ENCODE measurements at places on chromosomes 4 and X.

GRCh38 chr4:74294681-74295080, 13.6 kb upstream of the EPGN start:
- DNase-seq = no peak

- DNase-seq = no peak
Observed at GRCh38 chr4:118923891-118924290, 35.2 kb downstream of the SYNPO2 start.

DNA sequence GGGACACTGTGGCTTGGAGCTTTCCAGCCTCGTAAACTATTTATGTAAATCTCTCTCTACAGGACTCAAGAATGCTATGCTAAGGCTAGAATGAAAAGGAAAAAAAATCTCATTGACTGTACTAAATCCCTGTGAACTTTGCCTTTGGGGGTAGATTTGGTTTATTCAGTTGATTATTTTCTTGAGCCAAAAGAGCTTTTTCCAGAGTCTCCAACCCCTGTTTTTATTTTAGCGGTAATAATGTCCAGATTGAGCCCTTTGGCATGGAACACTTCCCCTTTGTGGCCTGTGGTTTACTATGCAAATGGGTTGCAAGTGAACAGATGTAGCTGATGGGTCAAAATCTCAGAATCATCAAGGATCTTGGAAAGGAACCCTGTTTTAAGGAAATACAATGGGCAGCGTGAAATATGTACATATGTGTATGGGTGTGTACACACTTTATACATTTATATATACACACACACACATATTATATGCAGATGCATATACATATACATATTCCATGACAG, 72.9 kb downstream of the FAM9B start:
- DNase-seq = no peak

DNA sequence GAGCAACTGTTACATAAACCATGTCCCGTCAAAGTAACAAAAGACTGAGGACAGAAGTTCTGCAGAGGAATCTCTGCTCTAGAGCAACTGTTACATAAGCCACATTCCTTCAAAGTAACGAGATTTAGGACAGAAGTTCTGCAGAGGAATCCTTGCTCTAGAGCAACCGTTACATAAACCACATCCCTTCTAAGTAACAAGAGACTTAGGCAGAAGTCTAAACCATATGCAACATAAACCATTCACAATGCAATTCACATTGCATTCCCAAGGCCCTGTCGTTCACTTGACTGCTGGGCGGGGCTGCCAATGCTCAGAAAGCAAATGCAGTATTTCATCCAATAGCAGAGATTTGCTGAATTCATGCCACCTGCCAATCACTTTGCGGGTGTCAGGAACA, 124.4 kb upstream of the PUDP start:
- no peak for DNase-seq

GRCh38 chrX:114162068-114162735, 421.7 kb upstream of the HTR2C start:
- no peak for DNase-seq

GRCh38 chr4:173166491-173166890, 2.1 kb upstream of the GALNT7 start:
- no peak for DNase-seq

DNA sequence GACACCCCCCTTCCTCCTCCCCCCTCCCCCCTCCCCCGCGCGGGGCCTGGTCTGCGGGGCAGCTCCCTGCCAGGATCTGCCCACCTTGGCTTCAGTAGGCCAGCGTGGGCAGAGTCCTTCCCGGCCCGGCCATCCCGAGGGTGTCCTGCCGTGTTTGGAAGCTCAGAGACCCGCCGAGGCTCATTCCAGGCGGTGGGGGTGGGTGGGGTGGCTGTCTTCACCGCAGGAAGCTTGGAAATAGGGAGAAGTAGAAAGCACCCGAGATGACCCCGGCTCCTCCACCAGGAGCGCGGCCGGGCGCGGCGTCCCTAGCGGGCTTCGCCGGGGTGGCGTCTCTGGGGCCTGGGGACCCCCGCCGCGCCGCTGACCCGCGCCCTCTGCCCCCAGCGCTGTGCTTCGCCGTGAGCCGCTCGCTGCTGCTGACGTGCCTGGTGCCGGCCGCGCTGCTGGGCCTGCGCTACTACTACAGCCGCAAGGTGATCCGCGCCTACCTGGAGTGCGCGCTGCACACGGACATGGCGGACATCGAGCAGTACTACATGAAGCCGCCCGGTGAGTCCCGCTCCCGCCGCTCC, 1.6 kb downstream of the NAT8L start:
- no peak for DNase-seq

DNA sequence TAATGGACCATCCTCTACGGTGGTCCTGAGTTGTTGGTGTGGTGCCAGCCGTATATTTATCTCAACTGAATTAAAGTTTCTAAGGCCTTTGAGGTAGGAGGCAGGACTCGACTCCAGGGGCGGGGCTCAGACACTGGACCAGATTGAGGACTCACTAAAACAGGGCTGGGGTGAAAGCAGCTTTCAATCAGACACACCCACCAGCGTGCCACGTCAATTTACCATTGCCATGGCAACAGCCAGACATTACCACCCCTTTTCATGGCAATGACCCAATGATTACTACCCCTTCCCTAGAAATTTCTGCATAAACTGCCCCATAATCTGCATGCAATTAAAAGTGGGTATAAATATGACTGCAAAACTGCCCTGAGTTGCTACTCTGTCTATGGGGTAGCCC, 6.7 kb upstream of the TLR1 start:
- DNase-seq = no peak

DNA sequence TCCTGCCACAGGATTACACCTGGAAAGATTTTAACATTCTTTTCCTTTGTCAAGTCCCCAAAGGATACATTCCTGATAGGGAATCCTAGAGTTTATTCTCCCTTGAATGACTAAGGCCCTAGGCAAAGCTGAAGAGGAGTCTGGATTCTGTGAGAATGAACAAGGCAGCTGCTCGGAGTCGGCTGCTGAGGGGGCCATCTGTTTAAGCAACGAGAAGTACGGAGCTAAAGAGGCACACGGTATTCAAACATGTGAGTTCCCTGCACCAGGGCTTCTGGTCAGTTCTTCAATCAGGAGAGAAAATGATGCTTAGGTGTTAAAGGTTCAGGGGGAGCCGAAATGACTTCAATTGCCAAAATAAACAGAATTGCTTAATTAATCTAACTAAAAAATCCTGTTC, 97.6 kb downstream of the MGST2 start:
- DNase-seq = no peak

- DNase-seq = no peak
Observed at GRCh38 chr4:128658214-128658631, 151.3 kb upstream of the JADE1 start.

- DNase-seq = no peak
Observed at GRCh38 chr4:156954587-156954986, 17.0 kb downstream of the PDGFC start.

- DNase-seq = no peak
Observed at GRCh38 chr4:6688879-6689505, 4.7 kb upstream of the S100P start.

DNA sequence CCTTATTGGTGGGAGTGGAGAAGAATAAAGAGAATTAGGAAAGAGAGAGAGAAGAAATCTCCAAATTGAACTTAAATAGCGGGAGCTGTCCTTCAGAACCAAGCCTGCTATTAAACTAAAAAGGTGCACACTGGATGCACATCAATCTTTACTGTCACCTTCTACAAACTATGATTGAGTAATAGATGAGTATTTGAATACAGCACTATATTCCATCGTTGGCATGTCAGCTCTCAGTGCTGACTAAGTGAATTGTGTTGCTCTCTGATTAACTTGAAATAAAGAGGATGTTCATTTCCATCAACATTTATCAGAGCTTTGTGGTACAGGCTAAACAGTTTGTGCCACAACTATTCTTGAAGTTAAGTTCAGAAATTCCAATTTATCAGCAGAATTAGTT, 143.7 kb upstream of the PABPC4L start:
- no peak for DNase-seq

DNA sequence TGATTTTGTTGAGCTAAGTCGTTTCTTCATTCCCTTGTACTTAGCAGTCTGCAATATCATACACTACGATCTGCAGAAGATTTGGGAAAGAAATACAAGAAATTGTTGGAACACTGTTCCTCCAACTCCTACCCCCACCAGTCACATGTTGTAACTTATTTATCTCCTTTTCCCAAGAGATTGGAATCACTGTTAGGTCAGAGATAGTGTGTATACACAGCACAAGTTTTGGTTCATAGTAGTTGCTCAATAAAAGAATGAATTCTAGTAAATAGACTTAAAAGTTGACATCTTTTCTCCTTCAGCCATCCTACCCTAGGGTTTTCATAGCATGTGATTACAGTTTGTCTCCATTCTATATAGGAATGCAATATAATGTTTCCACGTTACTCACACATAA, 68.8 kb downstream of the ARFIP1 start:
- DNase-seq = no peak

- no peak for DNase-seq
Observed at GRCh38 chr4:171334549-171334948, 478.7 kb upstream of the GALNTL6 start.

DNA sequence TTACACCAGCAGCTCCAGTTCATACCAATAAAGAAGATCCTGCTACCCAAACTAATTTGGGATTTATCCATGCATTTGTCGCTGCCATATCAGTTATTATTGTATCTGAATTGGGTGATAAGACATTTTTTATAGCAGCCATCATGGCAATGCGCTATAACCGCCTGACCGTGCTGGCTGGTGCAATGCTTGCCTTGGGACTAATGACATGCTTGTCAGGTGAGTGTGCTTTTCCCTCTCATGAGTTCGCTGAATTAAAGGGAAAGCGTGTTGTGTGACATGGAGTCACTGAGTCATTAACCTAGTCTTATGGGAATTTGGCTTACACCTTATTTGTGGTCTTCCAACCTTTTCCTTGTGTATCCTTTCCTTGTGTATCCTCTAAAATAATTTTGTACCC, 15.9 kb downstream of the TMEM165 start:
- no peak for DNase-seq

GRCh38 chrX:139026811-139027210, 315.3 kb upstream of the FGF13 start:
- no peak for DNase-seq

- no peak for DNase-seq
Observed at GRCh38 chr4:8128100-8128856, 30.3 kb downstream of the ABLIM2 start.
